ENCODE measurements at places on chromosomes 7 and 10.

GRCh38 chr7:129642871-129643549, 31.5 kb downstream of the NRF1 start:
- DNase-seq, result no peak

DNA sequence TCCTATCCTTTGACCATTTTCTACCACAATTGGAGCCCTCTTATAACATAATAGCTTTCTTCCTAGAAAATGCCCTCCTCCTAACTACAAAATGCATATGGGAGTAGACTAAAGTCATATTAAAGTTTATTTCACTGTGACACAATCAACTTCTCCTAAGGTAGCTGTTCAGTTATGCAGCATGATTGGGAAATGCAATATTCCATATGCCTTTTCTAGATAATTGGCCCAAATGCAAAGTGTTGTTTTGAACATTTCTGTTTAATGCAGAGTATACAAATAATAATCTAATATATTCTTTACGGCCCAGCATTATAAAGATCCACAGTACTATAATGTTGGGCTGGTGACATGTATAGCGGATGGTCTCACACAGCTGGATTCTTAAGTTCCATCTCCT, 205.1 kb downstream of the RAPGEF5 start:
- no peak for DNase-seq

DNA sequence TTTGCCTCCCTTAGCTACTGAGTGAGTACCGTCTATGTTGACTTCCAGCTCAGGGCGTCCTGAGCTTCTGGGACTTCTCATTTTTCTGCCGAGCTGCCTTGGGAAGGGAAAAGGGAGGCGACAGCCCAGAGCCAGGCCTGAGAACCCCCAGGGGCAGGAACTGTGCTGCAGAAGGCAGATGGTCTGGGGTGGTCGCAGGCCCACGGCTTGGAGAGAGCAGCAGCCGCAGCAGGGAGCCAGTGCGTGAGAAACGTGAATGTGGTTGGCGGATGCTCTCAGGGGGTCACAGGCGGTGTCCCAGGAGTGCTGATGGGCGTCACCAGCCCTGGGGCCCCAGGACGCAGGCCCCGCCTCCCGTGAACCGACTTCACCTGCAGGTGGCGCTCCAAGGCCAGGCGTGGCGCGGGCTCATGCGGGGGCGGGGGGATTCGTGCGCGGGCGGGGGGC, 9.2 kb upstream of the PWWP2B start:
- DNase-seq, result peak; percentile 50

- no peak for DNase-seq
Observed at GRCh38 chr10:114349522-114350215, 54.6 kb downstream of the AFAP1L2 start.

DNA sequence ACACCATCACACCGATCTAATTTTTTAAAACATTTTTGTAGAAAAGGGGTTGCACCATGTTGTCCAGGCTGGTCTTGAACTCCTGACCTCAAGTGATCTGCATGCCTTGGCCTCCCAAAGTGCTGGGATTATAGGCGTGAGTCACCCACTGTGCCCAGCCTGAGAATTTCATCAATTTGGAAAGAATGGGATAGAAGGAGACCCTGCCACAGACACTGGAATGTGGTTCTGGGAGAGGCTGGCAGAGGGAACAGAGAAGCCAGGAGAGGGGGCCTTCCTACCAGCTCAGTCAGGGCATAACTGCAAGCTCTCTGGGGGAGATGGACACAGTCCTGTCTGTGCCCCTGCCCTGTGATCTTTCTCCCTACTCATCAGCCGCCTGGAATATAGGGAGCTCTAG, 42.1 kb upstream of the MKRN1 start:
- DNase-seq, result no peak

DNA sequence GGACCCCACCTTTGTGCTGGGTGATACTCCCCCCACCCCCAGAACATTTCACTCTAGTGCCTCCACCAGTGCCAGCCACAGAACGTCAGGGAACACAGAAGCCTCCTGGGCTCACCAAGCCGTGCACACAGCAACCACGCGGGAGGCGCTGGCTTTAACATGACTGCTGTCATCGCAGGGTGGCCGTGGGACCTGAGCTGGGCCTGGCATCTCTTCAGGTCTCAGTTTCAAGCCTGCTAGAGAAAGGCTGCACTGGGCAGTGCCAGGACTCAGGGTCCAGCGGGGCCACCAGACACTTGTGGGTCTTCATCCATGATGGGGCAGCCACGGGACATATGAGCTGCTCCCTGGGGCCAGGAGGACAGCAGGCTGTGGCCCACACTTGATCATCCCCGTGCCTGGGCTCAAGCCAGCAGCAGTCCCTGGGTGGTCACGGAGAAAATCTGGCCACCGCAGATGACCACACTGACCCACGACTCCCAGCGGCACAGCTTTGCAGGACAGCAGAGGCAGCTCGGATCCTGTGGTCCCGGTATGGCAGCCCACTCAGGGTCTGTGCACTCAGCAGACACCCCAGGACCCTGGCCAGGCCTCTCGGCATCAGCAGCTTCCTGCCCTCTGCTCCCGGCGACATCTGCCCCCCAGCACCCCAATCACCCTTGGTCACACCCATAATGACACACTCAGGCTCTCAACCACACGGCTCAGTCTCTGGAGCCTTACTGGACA, 44.2 kb downstream of the CAMK2B start:
- DNase-seq, result peak; percentile 5

DNA sequence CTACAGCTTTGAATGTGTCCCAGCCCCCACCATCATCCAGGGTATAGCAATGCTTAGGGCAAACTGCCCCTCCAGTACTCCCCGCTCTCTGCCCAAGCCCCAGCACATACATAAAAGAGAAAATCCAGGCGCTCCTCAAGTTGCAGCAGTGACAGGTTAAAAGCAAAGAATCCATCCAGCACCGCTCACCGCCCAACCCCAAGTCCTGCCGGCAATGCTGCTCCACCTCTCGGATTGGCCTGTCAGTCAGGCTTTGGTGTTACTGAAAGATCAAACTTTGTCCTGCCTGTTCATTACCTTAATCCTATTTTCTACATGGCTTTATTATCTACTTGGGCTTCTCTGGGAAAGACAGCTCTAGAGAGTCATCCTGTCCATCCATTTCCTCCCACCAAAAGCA, 31.9 kb downstream of the DPCD start:
- DNase-seq, result no peak

DNA sequence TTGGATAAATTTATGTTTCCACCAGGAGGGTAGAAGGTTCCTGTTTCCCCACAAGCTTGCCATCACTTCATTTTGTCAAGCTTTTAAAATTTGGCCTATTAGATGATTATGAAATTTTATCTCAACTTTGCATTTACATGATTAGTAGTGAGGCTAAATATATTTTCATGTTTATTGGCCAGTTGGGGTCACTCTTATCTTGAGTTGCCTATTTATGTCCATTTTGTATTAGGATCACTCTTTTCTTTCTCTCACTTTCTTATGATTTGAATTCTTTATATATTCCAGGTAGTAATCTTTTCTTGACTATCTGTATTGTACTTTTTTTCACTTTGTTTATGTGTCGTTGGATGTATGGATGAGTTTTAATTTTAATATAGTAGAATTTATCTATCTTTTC, 218.6 kb upstream of the SLC26A5 start:
- no peak for DNase-seq

- DNase-seq, result no peak
Observed at GRCh38 chr10:75508239-75508813, 76.9 kb downstream of the LRMDA start.

DNA sequence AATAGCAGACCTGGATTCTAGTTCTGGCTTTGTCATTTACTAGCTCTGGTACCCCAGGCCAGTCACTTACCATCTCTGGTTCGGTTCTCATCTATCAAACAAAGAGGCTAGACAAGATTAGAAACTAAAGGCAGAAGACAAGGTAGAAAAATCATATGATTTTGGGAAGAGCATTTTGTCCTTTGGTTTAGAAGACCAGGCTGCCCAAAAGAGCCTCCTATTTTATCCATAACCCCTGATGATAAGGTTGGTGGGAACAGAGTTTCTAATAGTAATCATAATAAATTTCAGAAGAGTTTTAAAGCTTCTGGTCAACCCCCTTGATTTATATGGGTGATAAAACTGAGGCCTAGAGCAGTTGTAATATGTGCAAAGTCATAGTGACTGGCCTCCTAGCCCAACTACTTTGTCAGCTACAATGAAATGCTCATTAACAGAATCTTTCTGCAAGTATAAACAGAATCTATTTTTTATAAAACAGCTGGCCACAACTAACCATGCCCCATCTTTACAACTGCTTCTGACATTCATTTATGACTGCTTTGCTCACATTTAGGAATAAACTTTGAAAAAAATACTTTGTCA, 23.4 kb downstream of the COX15 start:
- no peak for DNase-seq

GRCh38 chr7:157822688-157823031, 485.9 kb downstream of the DNAJB6 start:
- DNase-seq, result no peak

- DNase-seq, result no peak
Observed at GRCh38 chr7:127862525-127862924, 168.7 kb downstream of the LRRC4 start.

DNA sequence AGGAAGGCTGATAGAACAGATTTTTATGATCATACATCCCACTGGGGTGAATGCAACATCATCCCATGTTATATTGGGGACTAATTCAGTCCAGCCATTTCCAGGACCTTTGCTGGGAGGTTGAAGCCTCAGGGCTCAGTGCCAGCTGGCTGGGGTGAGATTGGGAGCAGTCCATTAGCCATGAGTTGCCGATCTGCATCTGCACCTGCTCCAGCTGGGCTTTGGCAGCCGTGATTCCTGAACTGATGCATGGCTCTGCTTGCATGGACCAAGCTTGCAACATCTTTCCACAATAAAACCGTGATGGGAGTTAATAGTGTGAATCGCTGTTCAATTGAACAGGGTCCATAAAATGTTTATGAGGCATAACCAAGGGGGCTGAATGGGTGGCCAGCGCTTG, 346.9 kb downstream of the TYW1 start:
- no peak for DNase-seq

DNA sequence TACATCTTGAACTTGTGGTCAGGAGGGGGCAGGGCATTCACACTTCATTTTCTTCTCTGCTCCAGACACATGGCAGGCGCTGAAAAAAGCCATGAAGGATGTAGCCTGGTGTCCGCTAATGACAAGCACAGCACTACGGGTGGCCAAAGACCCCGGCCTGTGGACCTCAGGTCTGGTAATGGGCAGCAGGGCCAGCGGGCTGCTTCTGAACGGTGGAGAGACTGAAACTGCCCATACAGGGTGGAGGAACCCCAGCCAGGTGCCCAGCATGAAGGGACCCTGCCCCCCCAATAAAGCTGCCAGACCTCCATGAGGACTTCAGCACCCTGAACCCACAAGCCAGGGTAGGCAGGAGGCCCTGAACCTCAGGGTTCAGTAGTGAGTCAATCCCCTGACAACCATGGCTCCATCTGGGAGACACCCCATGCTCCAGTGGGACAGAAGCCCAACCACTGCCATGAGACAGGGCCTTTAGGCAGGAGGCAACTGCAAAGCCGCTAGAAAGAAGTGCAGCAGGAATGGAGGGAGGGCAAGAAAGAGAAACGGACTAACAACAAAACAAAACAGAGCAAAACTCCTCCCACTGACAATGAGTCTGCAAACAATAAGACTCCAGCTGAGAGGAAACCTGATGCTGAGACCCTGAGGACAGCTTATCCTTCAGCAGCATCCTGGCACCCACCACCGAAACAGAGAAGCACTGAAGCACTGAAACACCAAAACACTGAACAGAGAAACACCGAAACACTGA, 140.2 kb upstream of the PPP2R2D start:
- no peak for DNase-seq

GRCh38 chr7:35749556-35749955, 51.3 kb upstream of the SEPTIN7 start:
- no peak for DNase-seq

DNA sequence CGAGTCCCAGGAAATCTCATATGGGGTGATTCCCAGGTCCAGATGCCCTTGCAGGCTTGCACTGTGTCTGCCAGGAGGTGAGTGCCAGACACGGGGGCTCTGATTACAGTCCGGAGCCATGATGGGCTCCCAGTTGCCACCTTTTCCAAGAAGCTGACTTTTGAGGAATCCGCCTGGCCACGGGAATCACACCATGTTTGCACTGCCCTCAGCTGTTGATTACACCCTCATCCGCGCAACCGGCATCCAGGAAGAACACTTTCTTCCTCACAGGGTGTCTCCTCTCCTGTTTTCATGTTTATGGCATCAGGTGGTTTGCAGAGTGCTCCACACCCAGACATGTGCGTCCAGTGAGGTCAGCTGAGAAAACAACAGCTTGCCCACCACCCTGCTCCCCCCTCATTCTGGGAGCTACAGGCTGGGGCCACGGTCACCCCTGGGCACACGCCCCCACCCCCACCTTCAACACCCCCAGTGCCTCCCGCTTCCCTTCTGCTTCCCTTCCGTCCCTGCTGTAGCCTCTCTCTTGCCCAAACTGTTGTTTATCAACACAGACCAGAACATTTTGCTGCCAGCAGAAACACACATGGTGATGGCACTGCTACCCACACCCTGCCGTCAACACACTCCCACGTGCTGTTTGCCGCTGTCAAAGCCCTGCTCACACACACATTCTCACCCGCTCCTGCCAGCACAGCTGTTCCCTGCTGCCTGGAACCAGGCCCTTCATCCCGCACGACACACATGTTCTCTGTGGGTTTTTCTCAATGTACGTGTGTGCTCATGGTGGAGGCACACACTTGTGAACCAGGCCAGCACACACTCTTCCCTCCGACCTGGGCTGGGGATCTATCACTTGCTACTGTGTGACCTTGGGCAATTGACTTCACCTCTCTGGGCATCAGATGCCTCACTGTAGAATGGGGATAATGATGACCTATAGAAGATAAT, 35.8 kb downstream of the DDIT4 start:
- DNase-seq, result no peak

DNA sequence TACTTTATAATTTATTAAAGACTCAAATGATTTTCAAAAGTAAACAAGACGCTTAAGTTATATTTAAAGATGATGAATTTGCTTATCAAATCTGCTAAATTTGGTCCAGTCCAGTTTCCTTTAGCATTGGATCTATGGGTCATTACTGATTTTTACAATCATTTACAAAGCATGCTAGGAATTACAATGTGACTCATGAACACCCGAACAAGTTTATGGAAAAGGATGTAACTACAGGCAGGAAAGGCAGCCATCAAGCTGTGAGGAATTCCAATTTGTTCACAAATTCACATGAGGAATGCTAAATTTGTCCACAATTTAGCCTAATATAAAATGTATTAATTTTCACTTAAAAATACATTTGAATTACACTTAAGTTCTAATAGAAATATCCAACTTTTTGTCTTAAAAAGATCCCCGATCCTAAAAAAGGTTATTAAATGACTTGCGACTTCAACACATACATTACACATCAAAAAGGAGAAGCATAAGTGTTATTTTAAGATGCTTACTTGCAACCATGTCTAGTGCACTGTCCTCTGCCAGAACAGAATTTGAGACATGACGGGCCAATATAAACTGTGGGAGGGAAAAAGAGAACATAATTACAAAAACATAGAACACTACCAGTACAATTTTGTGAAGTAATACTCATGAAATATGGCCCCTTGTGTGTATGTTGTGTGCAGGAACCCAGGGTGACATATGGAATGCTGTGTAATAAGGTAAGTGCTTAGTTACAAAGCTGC, 194.2 kb upstream of the SLC26A5 start:
- DNase-seq, result no peak

- peak; percentile 62 for DNase-seq
Observed at GRCh38 chr7:5143935-5144903, 45.8 kb upstream of the WIPI2 start.

GRCh38 chr7:22666732-22667131, 60.3 kb upstream of the IL6 start:
- DNase-seq, result no peak

GRCh38 chr7:158295966-158296797, 291.4 kb downstream of the PTPRN2 start:
- DNase-seq, result no peak

- no peak for DNase-seq
Observed at GRCh38 chr10:43120929-43121314, 17.3 kb upstream of the CSGALNACT2 start.
